Liver (tissue), 10 donors: ENCODE measurements at places on chromosomes 1 and 21. TPM values are rescaled to one million over a fixed set of nuclear protein-coding genes. Genes with fewer than 3 reads are reported as not detected.

- H3K4me1 ChIP-seq: no peaks in the 10 kb centered on the region
- H3K27me3 ChIP-seq: no peaks in the 10 kb centered on the region
- DNase-seq: peak; percentile 71
- no peak overlapping the region for H3K27ac ChIP-seq
- H3K36me3 ChIP-seq: no peaks in the 10 kb centered on the region
These were observed 64.3 kb downstream of the TMEM53 start for GRCh38 chr1:44609768-44610526.

GRCh38 chr1:35544976-35545375 lies 12.2 kb downstream of the KIAA0319L start:
- H3K27ac ChIP-seq: no peak overlapping the region
- H3K36me3 ChIP-seq: peaks cover 3% of the 10 kb centered on the region
- no peak overlapping the region for H3K4me3 ChIP-seq
- peak; percentile 71 for DNase-seq
- no peaks in the 10 kb centered on the region for H3K27me3 ChIP-seq

GRCh38 chr1:164225011-164225410 lies 334.0 kb upstream of the PBX1 start:
- no peaks in the 10 kb centered on the region for H3K4me1 ChIP-seq
- no peaks in the 10 kb centered on the region for H3K27me3 ChIP-seq
- H3K27ac ChIP-seq: no peak overlapping the region
- DNase-seq: no peak
- no peak overlapping the region for H3K4me3 ChIP-seq
- no peaks in the 10 kb centered on the region for H3K36me3 ChIP-seq

DNA sequence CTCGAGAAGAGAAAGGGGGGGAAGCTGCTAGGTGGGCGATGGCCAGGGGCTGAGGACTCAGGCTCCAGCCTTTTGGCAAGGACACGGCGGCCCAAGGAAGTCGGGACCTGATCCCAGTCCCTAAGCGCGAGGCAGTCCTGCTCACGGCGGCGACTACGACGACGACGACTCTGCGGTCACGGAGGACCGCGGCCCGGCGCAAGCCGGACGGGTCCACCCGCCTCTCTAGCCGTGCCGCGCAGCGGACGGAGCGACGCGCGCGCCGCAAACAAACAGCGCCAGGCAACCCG lies 401 bp downstream of the WNT9A start:
- no peak for DNase-seq
- H3K27me3 ChIP-seq: peaks cover 7% of the 10 kb centered on the region
- H3K4me1 ChIP-seq: peaks cover 20% of the 10 kb centered on the region
- no peak overlapping the region for H3K27ac ChIP-seq
- no peaks in the 10 kb centered on the region for H3K36me3 ChIP-seq

GRCh38 chr1:225762444-225762843 lies 15.2 kb upstream of the SRP9 start:
- H3K27me3 ChIP-seq: no peaks in the 10 kb centered on the region
- H3K27ac ChIP-seq: no peak overlapping the region
- H3K4me1 ChIP-seq: no peaks in the 10 kb centered on the region
- no peaks in the 10 kb centered on the region for H3K36me3 ChIP-seq
- no peak overlapping the region for H3K4me3 ChIP-seq
- no peak for DNase-seq

DTL gene
- total RNA-seq: 0.17 TPM

TNFRSF4 gene
- not detected for total RNA-seq
